Endothelial cell of umbilical vein (primary cell): ENCODE measurements at places on chromosomes 11 and 22.

DNA sequence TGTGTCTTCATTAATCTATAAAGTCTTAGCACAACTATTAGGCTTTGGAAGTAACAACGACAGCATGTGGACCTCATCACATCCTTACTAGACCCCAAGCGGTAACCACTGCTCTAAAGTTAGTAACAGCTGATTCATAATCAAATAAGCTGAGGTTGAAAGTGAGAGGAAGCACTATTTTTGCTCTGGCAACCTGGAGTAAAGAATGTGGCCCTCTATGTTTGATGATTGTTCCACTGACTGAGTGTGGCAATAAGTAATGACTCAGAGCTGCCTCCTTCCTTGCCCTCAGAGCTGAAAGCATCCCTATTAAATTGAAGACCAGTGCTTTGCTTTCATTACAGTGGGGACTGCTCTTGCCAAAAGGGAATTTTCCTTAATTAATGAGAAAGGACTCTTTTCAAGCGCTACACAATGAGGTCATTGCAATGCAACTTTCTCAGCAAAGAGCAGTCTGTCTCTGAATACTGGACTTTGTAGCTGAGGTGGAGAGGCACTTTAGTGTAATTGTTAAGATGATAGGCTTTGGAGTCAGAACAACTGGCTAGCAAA, 906.1 kb upstream of the RAG2 start:
- no peaks in the 10 kb centered on the region for H3K27me3 ChIP-seq
- H3K36me3 ChIP-seq = no peaks in the 10 kb centered on the region
- H3K4me3 ChIP-seq = no peak overlapping the region
- no peak overlapping the region for H3K27ac ChIP-seq
- no peaks in the 10 kb centered on the region for H3K4me1 ChIP-seq

GRCh38 chr11:2316963-2317244, 15.1 kb downstream of the TSPAN32 start:
- H3K4me3 ChIP-seq = no peak overlapping the region
- no peak for DNase-seq
- H3K27ac ChIP-seq = no peak overlapping the region
- H3K4me1 ChIP-seq = no peaks in the 10 kb centered on the region
- no peaks in the 10 kb centered on the region for H3K27me3 ChIP-seq

DNA sequence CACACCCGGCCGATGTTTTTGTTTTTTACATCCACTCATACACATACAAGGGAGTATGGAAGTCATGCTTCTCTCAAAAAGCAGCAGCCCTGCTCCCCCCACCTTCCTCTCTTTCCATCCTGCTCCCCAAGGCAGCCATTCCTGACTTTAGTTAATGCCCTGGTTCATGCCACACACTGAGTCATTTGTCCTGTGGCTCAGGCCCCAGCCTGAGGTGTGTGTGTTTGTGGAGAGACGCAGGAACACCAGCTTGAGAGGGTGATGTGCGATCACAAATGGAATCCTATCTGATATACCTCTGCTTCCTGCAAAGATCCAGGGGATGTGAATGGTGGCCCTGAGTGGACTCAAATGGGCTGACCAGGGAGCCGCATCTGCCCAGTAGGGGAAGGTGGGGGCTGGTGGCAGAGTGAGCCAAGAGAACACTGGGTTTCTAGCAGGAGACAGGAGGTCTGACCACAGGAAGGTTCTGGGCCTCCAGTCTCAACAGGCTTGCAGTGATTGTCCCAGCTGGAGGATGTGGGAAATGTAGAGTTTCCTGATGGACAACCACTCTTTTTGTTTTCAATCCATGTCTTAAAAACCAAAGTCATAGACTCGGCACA, 86.7 kb downstream of the OSBP2 start:
- H3K36me3 ChIP-seq = no peaks in the 10 kb centered on the region
- H3K27ac ChIP-seq = no peak overlapping the region
- H3K4me1 ChIP-seq = peaks cover 3% of the 10 kb centered on the region
- H3K4me3 ChIP-seq = no peak overlapping the region

DNA sequence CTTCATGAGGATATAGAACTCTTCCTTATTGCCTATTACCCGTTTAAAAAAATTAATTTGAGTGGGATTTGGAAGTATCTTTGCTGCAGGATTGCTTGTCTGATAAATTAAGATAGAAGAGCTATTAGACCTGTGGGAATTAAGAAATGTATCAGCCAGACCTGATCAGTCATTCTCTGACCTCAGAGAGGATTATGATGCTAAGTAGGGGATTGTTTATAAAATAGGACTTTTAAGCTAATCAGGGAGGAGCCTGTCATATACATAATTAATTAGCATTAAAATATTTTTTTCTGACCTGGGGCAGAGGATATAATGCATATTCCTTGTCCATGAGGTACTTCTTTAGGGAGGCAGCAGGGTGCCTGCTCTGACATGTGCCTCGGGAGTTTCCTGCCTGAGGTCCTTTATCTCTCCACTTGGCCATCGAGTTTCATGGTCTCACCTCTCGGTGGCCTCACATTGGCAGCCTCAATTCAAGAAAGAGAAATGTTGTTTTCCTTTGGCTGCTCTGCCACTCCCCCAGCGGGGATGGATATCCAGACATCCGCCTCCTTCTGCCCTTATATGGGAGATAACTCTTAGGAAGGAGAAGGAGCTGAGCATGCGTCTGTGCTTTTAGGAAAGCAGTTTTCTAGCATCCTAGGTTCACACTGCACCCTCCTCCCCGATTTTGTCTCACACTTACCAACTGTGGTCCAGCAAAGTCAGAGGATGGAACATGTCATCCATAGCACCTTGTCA, 41.1 kb downstream of the DIXDC1 start:
- H3K36me3 ChIP-seq = peaks cover 4% of the 10 kb centered on the region
- peak overlapping the region; percentile 51 for H3K4me3 ChIP-seq

DNA sequence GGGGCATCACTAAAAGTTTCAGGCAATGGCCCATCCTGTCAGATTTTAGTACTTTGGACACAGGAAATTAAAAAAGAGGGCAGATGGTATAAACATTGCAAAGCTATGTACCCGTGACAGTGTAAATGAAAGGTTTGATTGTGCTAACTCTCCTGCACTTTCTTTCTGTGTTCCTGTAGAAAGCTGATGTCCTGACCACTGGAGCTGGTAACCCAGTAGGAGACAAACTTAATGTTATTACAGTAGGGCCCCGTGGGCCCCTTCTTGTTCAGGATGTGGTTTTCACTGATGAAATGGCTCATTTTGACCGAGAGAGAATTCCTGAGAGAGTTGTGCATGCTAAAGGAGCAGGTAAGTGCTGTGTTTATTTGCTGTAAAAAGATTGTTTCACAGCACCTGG, 10.3 kb downstream of the CAT start:
- peaks cover 10% of the 10 kb centered on the region for H3K36me3 ChIP-seq
- H3K4me3 ChIP-seq = no peak overlapping the region
- H3K27me3 ChIP-seq = no peaks in the 10 kb centered on the region
- no peaks in the 10 kb centered on the region for H3K4me1 ChIP-seq

GRCh38 chr11:44708523-44709280, 18.1 kb upstream of the TSPAN18 start:
- H3K36me3 ChIP-seq = no peaks in the 10 kb centered on the region

DNA sequence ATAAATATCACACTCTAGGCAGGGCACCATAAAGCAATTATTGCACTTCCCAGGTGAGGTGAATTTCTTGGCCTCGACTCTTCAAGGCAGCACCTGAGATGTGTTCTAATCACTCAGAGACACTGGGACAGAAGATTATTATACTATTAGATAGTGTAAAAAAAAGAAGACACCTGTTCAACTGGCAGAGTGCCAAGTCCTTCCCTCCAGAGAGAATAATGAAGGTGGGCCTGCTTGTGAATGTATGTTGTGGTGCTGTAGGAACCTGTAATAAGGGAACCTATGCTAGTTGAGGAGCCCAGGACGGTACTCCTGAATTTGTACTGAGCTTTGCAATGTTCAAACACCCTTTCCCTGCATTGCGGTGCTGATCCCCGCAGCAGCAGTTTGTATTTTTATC, 107.5 kb downstream of the NXPE2 start:
- H3K27me3 ChIP-seq = no peaks in the 10 kb centered on the region
- no peak overlapping the region for H3K27ac ChIP-seq

GRCh38 chr11:72832301-72833082, 18.3 kb downstream of the ATG16L2 start:
- H3K4me3 ChIP-seq = no peak overlapping the region
- no peak for DNase-seq
- H3K36me3 ChIP-seq = peaks cover 4% of the 10 kb centered on the region
- peaks cover 11% of the 10 kb centered on the region for H3K4me1 ChIP-seq
- no peaks in the 10 kb centered on the region for H3K27me3 ChIP-seq

DNA sequence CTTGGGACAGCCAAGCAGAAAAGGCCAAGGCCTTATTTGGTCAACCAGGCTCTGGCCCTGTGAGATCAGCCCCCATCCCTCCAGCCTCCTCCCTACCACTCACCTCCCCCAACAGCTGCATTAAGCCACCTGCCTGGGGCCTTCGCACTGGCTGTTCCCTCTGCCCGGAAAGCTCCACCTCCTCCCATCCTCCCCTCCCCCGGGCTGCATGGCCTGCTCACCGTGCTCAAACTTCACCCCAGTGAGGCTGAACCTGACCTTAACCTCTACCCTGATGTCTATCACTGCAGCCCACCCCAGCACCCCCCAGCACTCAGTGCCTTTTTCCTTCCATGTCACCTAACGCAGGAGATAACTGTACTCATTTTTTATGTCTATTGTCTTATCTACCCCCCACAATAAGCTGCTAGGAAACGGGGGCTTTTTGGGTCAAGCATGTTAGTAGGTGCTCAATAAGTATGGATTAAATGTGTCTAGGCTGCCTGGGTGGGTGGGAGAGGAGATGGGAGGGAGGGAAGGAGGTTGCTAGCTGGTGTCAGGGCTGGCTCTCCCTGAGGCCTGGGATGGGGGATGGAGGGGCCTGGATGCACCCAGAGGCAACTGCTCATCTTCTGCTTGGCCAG, 912 bp downstream of the PTPRCAP start:
- H3K4me3 ChIP-seq = no peak overlapping the region
- no peak for DNase-seq
- no peaks in the 10 kb centered on the region for H3K36me3 ChIP-seq
- H3K4me1 ChIP-seq = no peaks in the 10 kb centered on the region
- no peak overlapping the region for H3K27ac ChIP-seq

GRCh38 chr11:47234669-47235100, 13.9 kb downstream of the ACP2 start:
- peaks cover 15% of the 10 kb centered on the region for H3K4me1 ChIP-seq
- H3K36me3 ChIP-seq = peaks cover 21% of the 10 kb centered on the region
- H3K27ac ChIP-seq = no peak overlapping the region
- no peak for DNase-seq
- no peak overlapping the region for H3K4me3 ChIP-seq
- no peaks in the 10 kb centered on the region for H3K27me3 ChIP-seq

DNA sequence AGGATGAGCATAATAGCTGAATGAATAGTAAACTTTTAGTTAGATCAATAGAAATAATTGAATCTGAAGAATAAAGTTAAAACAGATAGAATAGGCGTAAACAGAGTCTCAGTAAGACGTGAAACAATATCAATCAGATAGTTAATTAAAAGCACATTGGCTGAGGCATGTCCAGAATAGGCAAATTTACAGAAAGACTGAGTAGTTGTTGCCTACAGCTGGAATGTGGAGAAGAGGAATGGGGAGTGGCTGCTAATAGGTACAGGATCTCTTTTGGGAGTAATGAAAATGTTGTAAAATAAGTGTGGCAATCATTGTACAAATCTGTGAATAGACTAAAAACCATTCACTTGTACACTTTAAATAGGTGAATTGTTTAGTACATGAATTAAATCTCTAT, 36.3 kb upstream of the ME3 start:
- H3K4me1 ChIP-seq = no peaks in the 10 kb centered on the region
- no peak overlapping the region for H3K27ac ChIP-seq
- H3K27me3 ChIP-seq = no peaks in the 10 kb centered on the region
